DMS153 (cell line): ENCODE measurements at places on chromosomes 6 and 20.

GRCh38 chr6:154882107-154882506, 113.0 kb upstream of the TIAM2 start:
- DNase-seq, result no peak

GRCh38 chr20:33005132-33005566, 916 bp upstream of the SUN5 start:
- DNase-seq, result no peak

DNA sequence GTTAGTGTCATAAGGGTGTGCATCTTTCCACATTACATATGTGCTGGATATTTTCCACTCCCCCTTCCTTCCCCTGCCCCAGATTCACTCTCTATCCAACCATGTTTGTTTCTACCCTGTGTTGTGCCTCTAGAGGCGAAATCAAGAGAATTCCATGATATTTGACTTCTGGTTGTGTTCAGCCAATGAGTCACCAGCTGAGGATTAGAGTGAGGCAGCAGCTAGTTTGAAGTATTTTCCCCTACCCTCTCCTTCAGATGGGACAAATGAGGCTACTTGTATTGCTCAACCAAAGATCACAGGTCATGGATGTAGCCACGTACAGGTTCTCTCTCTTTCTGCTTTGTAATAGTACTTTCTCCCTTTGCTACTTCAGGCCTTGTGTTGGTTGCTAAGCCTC, 24.5 kb upstream of the OR2J2 start:
- DNase-seq, result no peak

DNA sequence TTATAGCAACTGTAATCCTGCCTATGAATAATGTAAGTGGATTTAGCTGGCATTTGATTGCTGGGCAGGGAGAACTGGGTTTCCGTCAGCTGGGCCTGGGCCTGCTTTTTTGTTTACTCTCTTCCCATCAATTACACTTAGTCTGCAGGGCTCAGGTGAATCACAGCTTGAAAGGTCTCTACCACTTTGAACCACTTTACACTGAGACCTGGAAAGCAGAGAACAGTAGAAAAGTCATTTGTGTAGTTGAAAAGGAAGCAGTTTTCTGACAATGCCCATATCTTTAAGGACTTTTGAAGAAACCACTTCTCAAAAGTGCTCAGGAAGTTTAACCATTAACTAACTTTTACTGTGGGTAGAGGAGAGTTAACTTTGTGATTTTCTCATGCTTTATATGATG, 315.4 kb upstream of the SASH1 start:
- DNase-seq, result peak; percentile 76

GRCh38 chr6:75489025-75489424, 4.6 kb downstream of the FILIP1 start:
- DNase-seq, result no peak

DNA sequence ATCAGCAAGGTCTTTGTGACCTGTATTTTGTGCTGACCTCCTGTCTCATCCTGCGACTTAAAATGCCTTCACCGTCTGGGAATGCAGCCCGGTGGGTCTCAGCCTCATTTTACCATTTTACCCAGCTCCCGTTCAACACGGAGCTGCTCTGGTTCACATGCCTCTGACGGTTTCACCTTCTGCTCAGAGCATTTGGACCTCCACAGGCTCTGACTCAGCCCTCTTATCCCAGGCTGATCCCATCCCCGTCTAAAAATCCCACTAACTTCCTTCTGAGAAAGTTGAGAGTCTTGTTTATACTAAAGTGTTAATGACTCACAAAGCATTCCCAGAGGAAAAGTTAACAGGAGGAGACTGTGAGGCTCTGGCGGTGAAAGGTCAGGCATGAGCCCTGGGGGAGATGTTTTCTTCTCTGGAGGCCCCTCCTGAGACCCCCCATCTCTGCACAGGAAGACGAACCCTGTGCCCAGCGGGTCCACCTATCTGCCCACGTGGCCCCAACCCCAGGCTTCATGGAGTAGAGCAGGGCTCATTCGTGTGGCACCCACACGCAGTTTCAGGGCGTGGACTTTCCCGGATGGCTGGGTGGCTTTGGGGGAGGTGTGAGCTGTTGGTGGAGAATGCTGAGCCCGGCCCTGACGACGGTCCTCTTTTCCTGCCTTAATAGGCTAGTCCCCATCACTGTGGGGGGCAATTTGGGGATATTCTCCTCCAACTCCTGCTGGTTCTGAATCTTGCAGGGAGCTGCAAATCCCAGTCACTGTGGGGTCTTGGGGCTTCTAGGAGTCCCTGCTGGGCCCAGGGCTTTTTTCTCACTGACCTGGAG, 3.3 kb upstream of the BIRC7 start:
- no peak for DNase-seq

GRCh38 chr6:161694995-161695394, 421.1 kb upstream of the AGPAT4 start:
- DNase-seq, result no peak

GRCh38 chr6:106103728-106104109, 17.6 kb downstream of the PRDM1 start:
- DNase-seq, result no peak

- DNase-seq, result no peak
Observed at GRCh38 chr6:158207422-158207788, 39.3 kb downstream of the GTF2H5 start.

GRCh38 chr20:50385733-50386640, 124.2 kb upstream of the PTPN1 start:
- DNase-seq, result no peak

DNA sequence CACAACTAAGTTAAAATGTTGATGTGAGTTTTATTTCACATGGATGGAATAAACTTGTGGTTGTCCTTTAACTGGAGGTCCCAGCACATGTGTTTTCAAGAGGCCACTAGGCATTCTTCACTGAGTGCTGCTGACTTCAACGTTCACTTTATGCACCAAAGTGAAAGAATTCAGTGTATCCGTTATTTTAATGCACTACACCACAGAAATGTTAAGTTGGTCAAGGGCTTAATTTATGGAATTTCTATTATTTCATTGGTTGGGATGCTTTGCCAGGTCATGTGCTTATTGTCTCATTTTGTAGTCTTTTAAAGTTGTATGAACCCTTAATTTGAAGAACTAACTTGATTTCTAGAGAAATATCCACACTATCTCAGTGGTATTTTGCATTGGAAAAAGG, 106.4 kb downstream of the PPP1R14C start:
- no peak for DNase-seq
